ENCODE measurements at places on chromosomes 11 and 22.
A peak's percentile ranks its signal among the peaks of the same experiment; 100 is the strongest.

DNA sequence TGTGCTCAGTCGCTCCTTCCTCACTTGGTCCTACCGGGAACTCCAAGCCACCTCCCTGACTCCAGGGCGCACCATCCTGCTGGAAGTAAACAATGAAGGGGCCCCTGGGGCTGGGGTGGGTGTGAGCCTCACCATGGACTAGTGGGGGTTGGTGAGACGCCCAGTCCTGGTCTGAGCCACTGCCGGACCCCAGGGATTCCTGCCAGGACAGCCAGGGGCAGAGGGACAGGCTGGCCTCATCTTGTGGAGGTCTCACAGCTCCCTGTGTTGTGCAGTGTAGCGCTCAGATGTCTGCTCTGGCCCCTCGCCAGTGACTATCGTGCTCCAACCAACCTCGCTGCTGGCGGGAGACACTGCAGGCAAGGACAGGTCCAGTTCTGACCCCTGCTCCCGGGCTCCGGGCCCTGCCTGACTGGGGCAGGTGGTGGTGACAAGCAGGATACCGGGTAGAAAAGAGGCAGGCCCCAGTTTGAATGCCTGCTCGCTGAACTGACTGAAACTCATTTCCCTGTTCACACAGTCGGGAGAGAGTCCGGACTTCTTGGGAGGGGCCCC is 1021.4 kb downstream of the BRD1 start:
- DNase-seq = no peak

GRCh38 chr22:32325416-32325801 is 32.3 kb upstream of the RFPL3 start:
- DNase-seq = no peak

- DNase-seq = no peak
Observed at GRCh38 chr11:18794956-18795355, 3.4 kb upstream of the PTPN5 start.

GRCh38 chr22:24497841-24498258 is 2.7 kb downstream of the UPB1 start:
- no peak for DNase-seq

GRCh38 chr22:16970446-16970845 is 37.6 kb downstream of the GAB4 start:
- DNase-seq = no peak

GRCh38 chr22:47193606-47194329 is 431.3 kb downstream of the TBC1D22A start:
- DNase-seq = no peak

DNA sequence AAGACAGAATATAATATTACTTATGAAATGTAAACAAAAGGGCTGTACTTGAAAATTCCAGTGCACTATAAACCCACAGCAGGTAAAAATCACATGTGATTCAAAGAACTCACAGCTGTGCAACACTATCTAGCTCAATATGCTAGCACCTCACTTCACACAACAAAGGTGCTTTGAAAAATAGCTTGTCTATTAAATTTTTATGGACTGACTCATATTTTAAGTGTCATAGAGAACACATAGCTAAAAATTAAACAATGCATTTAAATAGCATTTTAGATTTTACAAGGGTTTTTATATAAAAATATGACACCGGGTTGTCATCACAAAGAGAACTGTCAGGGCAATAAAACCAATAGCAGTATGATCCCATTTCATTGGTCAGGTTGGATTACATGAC is 1390.5 kb upstream of the TENM4 start:
- DNase-seq = no peak

DNA sequence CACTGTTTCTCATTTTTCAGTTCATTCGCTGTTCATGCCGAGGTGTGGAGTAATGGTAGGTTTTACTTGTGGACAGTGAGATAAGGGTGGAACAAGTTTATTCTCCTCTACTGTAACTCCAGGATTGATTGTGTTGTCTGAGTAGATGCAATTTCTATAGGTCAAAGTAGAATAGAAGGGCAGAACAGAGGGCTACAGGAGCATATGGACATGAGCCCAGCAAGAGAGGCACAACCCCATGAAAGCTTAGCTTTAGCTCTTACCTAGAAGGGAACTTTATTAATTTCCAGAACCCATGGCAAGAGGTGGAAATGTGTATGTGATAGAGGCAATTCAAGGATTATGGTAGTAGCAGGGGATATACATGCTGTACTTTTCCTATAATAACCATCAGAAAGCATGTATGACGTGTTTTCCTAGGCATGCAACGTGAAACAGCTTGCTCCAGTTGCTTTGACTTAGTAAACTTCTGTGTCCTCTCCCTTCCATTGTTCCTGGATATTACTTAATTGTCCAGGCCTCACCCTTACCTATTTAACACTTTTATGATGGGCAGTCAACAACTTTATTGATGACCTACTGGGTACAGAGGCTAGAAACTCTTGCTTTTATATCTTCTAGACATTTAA is 13.8 kb upstream of the SLC37A2 start:
- DNase-seq = no peak

DNA sequence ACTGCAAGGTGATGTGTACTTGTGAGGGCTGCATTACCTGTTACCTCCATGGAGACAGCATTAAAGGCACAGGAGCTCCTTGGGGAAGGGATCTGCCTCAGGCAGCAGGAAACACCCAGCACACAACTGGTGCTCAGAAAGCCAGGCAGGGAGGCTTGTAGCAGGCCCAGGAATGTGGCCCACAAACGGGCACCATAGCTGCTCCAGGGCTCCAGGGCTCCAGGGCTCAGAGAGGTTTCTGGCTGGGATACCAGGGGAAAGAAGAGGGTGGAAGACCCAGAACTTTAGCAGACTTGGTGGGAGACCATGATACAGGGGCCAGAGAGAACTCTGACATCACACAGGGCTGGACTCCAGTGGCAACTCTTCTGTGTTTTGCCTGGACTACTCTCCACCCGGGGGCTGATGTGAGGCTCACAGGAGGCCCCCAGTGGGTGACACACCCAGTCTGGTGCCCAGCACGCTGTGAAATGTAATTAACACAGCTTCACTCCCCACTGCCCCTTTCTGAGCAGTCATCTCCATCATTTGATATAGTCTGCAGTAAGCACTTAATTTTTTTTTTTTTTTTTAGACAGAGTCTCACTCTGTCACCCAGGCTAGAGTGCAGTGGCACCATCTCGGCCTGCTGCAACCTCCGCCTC is 14.7 kb upstream of the SULT4A1 start:
- no peak for DNase-seq

- no peak for DNase-seq
Observed at GRCh38 chr22:44200451-44200850, 19.7 kb downstream of the PARVG start.

DNA sequence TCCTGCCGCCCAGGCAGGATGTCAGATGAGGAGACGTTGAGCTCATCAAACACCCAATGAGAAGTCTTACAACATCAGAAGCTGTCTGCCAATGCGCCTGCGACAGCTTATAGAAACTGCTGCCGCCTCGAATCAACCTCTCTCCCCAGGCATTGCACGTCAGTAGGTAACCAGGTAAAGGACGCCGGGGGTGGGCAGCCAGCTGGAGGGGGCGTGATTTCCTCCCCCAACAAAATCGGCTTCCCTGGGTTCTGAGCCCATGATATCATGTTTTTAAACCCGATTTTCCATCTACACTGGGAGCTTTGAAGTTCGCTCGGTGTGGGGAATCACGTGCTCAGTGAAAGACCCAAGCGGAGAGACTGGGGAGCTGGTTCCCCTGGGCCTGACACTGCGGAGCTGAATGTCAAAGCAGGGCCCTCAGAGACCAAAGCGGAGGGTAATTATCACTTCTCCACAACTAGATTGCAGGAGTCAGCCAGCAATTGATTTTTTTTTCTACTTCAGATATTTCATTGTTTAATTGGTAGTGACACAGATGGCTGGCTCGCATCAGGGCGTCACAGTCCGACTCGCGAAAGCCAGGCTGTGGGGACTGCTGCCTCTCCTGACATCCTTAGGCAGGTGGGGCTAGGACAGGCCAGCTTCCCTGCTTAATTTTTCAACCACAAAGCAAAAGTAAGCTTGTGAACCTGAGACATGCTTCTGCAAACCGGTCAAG is 15.4 kb downstream of the FAM83F start:
- DNase-seq = peak; percentile 22

DNA sequence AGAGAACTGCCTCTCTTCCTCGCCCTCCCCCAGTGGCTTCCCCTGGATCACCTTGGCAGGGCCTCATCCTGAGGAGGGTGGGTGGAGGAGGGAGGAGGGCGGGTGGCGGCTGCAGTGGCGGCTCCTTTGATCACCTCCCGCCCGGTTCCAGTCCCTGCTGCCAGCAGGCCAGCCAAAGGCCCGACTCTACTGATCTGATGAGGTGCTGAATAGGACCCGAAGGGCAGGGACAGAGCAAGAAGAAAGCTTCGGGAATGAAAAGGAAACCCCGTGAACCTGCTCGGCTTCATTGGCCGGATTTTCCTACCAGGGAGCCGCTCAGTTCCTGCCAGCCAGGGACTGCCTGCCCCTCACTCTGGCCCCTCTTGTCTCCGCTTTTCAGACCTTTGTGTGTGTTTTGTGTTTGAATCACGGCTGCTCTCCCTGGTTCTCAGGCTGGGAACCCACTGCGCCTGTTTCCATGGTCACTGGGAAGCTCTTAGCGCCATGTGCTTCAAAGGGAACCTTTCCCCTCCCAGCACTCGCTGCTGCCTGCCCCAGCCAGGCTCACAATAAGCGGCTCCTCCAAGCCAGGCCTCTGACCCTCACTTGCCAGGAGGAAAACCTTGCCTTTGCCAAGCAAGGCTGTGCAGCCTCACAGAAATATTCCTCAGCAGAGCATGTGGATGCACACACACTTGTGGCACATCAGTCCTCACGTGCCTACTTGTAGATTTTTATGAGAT is 56.8 kb downstream of the C22orf31 start:
- DNase-seq = no peak

- no peak for DNase-seq
Observed at GRCh38 chr11:76007166-76007565, 192.2 kb downstream of the UVRAG start.

DNA sequence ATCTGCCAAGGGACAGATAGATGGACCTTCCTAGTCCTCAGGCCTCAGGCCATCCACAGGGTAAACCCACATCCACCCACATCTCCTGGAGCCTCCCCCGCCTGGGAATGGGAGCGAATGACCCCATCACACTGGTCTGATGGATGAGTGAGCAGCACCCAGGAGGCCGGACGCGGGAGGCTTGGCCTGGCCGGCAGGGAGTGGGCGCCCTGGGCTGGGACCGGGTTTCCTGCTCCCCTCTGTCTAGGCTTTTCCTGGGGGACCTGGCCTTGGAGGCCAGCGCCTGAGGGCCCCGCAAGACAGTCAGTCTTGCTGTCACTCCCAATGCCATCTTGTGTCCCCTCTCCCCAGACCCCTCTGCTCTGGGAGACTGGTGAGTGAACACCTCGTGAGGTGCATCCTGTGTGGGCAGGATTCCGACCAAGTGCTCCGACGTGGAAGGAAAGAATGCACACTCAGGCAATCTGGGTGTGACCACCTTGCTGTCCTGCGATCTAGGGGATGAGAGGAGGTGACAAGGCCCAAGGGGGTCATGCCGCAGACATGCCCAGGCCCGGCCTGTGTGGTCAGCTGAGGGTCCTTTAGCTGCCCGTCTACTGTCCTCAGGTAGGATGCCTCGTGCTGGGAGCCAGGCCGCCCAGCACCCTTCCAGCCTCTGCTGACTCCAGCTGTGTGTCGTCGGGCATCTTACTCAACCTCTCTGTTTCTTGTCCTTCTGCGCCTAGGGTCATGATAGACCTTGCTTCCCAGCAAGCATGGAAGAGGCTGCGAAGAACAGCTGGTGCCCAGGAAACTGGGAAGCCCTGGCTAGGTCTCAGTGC is 26.5 kb upstream of the WNT7B start:
- no peak for DNase-seq

DNA sequence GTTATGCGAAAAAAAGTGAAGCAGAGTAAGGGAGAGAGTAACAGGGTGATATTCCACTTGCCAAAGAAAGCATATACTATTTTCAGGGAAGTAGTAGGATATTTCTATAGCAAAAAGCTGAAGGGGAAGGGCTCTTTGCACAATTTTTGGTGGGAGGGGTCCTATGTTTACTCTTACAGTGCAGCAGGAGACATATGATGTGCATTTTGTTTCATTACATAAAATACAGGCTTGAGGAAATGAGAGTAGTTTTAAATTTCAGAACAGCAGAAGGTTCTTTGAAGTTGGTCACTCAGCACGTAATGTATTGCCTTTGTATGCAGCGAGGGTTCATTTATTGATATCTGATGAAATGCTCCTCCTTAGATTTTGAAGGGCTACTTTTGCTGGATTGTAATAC is 3.1 kb upstream of the PIK3IP1 start:
- DNase-seq = no peak

GRCh38 chr11:118979434-118979833 is 7.9 kb downstream of the FOXR1 start:
- no peak for DNase-seq

DNA sequence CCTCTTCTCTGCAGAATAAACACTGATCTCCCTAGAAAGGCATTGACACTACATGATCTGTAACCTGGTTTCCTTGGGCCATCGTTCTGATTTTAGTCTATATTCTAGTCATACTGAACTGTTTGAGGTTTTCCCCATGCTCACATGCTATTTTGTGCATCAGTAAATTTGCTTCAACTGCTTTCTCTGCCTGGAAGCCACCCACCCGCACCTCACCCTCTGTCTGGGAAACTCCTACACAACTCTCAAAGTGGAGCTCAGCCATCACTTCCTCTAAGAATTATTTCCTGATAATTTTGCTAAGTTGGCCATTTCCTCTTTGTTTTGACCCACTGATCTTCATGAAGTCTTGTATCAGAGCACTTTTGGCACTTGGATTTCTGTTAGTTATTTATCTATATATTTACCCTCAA is 36.1 kb downstream of the MMP20 start:
- no peak for DNase-seq

- DNase-seq = no peak
Observed at GRCh38 chr11:33043221-33043830, 4.0 kb downstream of the TCP11L1 start.

DNA sequence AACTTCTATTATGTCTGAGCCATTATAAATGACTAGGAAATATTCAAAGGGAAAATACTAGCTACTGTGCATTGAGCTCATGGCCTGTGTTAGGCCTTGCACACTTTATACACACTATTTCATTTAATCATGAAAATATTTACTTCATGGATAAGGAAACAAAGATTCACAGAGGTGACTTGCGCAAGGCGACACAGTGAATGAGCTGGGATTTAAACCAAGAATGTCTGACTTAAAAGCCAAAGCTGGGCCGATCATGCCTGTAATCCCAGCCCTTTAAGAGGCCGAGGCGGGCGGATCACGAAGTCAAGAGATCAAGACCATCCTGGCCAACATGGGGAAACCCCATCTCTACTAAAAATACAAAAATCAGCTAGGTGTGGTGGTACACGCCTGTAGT is 231.5 kb downstream of the MIAT start:
- no peak for DNase-seq

DNA sequence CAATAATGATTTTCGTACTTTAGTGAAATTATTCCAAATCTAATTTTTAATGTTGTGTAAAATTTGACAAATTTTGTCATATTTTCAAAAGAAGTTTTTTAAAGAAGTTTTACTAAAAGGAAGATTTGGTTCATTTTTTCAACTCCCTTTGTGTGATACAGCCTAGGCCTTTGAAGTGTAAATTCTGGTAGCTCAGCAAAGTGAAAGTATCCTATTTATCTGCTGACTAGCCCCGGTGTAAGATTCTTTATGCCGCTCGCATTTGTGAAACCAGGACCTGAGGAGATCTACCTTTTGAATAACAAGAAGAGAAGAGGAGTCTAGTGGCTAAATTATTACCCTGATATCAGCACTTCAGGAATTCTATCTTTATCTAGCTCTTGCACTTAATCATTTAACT is 177.4 kb downstream of the JRKL start:
- peak; percentile 11 for DNase-seq

All from CD4-positive, alpha-beta T cell treated with Interferon alpha-2 for 1 hour (primary cell).